ENCODE measurements at places on chromosomes 1 and 21.

GRCh38 chr1:232589111-232589811 is 40.7 kb downstream of the SIPA1L2 start:
- DNase-seq: no peak

- DNase-seq: no peak
These were observed 41.4 kb downstream of the TMCO4 start for GRCh38 chr1:19758227-19758830.

DNA sequence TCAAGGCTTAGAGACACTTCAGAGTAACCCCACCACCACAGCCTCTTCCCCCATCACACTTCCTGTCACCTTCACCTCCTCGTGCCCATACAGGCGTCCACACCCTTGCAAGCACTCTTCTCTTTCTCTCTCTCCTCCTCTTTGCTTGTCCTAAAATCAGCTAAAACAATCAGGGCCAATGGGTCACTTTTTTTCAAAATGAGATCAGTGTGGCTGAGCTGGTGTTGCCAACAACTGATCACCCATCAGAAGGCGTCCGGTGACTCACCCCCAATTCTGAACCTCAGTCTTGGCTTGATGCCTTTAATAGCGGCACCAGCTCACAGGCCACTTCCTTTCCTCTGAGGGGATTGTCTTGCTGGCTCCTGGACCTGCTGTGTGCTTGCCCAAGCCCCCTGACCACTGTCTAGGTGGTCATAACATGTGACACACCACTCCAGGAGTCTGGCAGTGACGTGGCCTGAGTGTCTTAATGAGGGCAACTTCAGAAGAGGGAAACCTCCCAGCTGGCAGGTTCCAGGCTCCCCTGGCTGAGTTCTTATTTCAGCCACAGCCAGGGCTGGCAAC is 1.6 kb downstream of the DRAXIN start:
- DNase-seq: no peak

GRCh38 chr1:29202584-29203340 is 21.1 kb upstream of the SRSF4 start:
- peak; percentile 87 for DNase-seq

DNA sequence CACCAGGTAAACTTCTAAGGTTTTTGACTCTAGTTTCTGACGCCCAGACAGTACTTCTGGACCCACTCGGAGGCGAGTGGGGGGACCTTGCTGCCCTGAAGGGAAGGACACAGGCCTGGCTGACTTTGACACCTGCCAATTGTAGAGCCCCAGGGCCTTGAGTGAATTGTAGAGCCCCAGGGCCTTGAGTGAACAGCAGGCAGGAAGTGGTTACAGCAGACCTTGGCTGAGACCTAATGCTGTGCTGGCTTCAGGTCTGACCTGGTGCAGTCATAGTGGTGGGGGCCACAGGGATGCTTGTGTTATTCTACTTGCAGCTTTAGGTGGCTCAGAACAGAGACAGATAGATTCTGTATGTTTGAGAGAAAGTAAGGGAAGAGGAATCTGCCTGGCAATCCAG is 344.3 kb downstream of the DUSP10 start:
- no peak for DNase-seq

DNA sequence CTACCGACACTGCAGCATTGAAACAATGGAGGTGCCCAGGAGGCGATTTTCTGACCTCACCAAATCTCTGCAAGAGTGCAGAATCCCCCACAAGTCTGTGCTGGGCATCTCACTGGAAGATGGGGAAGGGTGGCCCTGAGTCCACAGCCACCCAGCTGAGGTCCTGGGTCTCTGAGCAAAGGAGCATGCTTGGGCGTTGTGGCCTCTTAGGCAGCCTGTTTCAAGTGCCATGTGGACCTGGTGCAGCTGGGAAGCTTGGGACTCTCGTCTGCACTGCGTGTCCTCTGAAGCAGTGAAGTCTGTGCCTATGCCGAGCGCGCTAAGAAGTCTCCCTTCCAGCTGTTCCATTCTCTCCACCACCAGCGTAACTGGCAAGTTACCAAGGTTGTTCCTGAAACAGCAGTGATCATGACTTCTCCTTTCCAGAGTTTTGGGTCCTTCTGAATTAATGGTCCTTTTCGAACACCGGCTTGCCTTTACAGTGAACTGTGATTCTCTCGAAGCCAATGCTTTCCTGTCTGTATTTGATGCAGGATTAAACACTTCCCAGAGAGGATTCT is 5.0 kb upstream of the PLA2G2C start:
- DNase-seq: no peak

DNA sequence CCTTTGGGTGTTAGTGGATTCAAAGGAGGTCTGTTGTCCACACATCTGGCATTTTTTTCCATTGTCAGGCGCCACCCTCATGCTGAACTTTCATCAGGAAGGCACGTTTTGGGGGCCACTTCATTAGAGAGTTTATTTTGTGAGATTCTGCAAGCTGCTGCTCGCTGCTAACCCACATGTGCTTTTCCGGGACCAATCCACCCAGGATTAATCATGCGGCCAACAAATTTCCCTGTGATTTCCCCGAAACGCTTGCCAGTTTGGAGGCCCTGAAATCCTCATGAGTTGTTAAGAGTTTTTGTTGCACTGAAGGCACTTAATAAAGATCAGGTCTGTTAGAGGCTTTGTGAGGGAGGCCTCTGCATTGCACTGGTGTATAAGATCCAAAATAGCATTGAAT is 2.4 kb downstream of the PDPN start:
- no peak for DNase-seq

- no peak for DNase-seq
These were observed 74.2 kb downstream of the LEPR start for GRCh38 chr1:65494671-65495070.

GRCh38 chr1:104073463-104073902 is 323.8 kb downstream of the AMY1C start:
- no peak for DNase-seq

DNA sequence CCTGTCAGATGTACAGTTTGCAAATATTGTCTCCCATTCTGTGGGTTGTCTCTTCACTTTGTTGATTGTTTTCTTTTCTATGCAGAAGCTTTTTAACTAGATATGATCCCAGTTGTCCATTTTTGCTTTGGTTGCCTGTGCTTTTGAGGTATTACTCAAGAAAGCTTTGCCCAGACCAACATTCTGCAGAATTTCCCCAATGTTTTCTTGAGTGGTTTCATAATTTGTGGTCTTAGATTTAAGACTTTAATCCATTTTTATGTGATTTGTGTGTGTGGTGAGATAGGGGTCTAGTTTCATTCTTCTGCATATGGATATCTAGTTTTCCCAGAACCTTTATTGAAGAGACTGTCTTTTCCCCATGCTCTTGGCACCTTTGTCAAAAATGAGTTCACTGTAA is 116.9 kb downstream of the DUSP10 start:
- DNase-seq: no peak

- DNase-seq: no peak
These were observed 127.2 kb downstream of the CSMD2 start for GRCh38 chr1:34037856-34038255.

GRCh38 chr21:40516335-40516734 is 330.6 kb downstream of the DSCAM start:
- DNase-seq: no peak

GRCh38 chr1:159932296-159933285 is 7.3 kb upstream of the TAGLN2 start:
- DNase-seq: no peak

DNA sequence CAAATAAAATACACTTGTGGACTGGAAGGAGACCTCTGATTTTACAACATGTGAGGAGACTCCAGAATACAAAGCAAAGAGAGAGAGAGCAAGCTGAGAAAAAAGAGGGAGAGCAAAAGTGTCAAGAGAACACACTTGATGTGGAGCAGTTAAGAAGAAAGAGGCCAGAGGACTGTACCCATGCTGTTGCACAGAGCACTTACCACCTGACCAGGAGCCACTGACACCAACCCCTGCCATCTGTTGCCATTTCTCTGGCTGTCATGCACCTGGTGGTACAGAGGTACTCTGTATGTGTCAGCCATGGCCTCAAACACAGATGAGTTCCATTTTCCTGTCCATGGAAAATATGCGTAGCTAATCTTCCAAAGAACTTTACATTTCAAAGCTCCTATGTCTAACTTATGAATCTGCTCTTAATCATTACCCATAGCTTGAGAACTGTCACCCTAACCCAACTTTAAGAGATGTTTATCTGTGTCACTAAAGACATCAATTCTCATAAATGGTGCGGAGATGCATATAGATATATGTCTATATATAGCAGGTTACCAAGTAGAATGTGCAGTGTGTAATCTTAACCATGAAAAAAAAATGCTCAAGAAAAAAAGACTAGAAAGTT is 32.8 kb upstream of the ABCD3 start:
- no peak for DNase-seq

DNA sequence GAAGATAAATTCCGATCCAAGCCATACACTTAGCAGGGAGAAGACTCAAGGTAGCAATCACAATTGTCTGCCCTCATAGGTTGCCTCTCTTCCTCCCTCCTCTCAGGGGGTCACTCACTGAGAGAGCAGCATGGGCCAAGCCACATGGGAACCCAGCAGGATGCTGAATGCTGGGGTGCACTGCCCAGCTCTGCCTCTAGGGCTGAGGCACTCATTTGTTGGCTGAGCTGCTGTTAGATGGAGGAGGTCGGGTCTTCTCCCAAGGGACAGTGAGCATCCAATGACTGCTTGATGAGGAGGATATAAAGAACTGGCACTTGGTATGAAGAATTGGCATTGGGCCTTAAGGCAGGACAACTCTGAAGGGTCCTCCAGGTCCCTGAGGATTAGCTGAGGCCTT is 418.8 kb downstream of the SIPA1L2 start:
- DNase-seq: no peak

DNA sequence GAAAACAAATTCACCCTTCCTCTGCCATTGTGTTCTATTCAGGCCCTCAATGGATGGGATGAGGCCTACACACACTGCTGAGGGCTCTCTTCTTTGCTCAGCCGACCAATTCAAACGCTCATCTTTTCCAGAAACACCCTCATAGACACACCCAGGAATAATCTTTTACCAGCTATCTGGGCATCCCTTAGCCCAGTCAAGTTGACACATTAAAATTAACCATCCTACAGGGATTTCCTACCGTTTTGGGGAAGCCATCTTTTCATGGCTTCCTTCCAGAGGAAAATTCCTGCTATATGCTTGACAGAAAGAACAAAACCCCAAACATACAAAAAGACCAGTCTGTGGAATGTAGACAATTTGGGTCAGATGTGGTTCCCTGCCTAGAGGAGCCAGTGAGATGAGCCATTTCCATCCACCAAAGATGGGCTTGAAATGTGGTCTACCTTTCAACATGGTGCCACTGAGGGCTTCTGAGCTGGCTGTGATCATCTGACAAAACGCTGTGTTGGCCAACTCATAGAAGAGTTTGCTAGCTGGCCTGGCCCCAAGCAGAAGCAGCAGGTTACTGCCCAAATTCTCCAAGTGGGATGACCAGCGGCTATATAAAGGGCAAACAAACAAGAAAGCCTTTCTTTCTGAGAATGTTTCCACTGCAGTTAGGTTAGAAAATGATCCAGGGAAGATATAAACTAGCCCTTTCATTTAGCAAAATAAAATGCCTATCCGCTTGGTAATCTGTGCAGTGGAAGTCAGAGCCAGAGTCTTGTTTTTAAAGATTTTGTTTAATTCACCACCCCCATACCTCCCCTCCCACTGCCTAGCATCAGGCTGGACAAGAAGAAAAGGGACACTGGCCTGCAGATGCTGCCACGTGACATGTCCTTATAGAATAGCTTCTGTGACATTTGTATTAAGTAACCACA is 69.1 kb upstream of the MRPS6 start:
- DNase-seq: no peak

- no peak for DNase-seq
These were observed 4.8 kb downstream of the PSMD4 start for GRCh38 chr1:151259351-151259750.

GRCh38 chr1:118881751-118882150 is 106.4 kb downstream of the TBX15 start:
- no peak for DNase-seq

GRCh38 chr1:17359031-17359430 is 13.0 kb upstream of the PADI6 start:
- DNase-seq: no peak

DNA sequence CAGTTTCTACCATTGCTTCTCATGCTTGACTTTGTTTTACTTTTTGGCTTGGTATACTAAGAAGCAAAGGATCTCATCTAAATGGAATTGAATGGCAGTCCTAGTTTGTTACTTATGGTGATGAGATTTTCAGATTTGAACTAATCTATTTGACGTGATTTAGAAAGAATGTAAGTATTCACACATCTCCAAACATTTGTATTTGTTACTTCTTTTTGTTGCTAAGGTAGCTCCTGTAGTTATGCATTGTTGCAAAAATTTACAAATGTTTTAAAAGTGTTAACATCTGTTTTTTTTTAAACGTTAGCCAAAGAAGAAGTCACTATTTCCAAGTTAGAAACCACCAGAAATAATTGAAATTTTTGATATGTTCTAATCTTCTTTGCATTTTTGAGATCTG is 222.5 kb downstream of the RPS6KC1 start:
- no peak for DNase-seq

GRCh38 chr1:97489834-97490233 is 431.0 kb downstream of the DPYD start:
- no peak for DNase-seq

- no peak for DNase-seq
These were observed 157.3 kb downstream of the CASZ1 start for GRCh38 chr1:10639011-10639774.

DNA sequence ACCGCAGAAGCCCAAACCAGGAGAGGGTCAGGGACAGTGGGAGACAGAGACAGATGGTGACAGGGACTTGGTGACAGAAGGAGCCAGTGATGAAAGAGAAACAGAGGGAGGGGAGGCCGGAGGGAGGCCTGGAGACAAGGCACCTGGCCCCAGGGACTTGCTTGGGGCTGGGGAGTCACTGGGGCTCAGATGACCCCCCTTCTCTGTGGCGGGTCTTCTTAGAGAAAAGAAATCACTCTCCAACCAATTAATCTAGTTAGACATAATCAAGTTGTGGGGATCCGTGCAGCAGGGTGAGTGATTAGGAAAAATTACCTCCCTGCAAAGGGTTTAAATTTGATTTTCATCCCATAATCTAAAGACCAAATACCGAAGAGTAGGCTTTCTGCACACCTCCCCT is 519.8 kb downstream of the PTPRU start:
- no peak for DNase-seq

- DNase-seq: no peak
These were observed 100.1 kb upstream of the C1orf174 start for GRCh38 chr1:3999941-4000735.

GRCh38 chr1:165595246-165595938 is 35.6 kb upstream of the MGST3 start:
- no peak for DNase-seq

GRCh38 chr1:26003756-26004155 is 5.9 kb upstream of the PAFAH2 start:
- DNase-seq: no peak

GRCh38 chr1:151311589-151312331 is 15.5 kb downstream of the PI4KB start:
- DNase-seq: peak; percentile 63

GRCh38 chr1:206700445-206701036 is 15.8 kb downstream of the MAPKAPK2 start:
- no peak for DNase-seq

GRCh38 chr1:231866392-231867331 is 240.1 kb downstream of the DISC1 start:
- DNase-seq: peak; percentile 15

DNA sequence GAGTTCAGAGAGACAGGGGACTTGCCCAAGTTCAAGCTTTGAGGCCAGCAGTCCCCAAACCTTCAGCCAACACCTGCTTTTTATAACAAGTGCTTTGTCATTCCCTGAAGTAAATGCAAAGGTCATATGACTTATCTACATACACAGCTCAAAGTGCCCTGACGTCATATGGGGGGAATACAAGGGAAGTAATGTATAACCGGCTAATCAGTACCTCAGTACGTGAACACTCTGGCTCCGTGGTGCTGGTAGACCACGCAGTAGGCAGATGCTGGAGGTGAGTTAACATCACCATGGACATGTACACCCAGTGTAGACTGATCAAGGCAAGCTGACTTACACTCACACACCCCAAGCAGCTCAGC is 60.0 kb downstream of the BACE2 start:
- DNase-seq: no peak
